ENCODE measurements at places on chromosomes 5 and 9.
A peak's percentile ranks its signal among the peaks of the same experiment; 100 is the strongest.

GRCh38 chr9:78606001-78606379 is 309.1 kb downstream of the PSAT1 start:
- peak overlapping the region; percentile 17 for H3K4me3 ChIP-seq
- peak overlapping the region; percentile 65 for H3K27ac ChIP-seq
- H3K27me3 ChIP-seq = no peaks in the 10 kb centered on the region
- no peak for DNase-seq
- H3K36me3 ChIP-seq = peaks cover 6% of the 10 kb centered on the region

- no peak for DNase-seq
- H3K4me1 ChIP-seq = peaks cover 31% of the 10 kb centered on the region
- H3K27me3 ChIP-seq = peaks cover 2% of the 10 kb centered on the region
- no peak overlapping the region for H3K27ac ChIP-seq
- peak overlapping the region; percentile 63 for H3K4me3 ChIP-seq
Observed at GRCh38 chr9:137593176-137593575, 2.9 kb upstream of the ZMYND19 start.

DNA sequence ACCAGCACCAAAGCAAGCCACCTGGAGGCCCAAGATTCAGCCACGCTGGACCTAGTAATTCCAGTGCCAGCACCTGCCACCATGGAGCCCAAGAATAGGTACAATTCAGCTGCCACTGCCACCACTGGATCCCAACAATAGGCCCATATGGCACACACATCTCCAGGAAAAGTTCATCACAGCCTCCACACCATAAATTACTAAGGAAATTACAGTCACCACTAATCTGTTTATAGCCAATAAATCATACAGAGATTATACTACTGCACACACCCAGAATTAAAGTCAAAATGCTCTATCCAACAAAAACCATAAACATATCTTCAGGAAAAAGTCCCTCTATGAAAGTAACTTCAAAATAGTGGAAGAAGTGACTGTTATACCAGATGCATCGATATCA is 242.8 kb downstream of the SPATA31D1 start:
- no peaks in the 10 kb centered on the region for H3K27me3 ChIP-seq
- no peak for DNase-seq
- peaks cover 12% of the 10 kb centered on the region for H3K36me3 ChIP-seq
- no peaks in the 10 kb centered on the region for H3K4me1 ChIP-seq
- no peak overlapping the region for H3K27ac ChIP-seq
- H3K4me3 ChIP-seq = no peak overlapping the region

DNA sequence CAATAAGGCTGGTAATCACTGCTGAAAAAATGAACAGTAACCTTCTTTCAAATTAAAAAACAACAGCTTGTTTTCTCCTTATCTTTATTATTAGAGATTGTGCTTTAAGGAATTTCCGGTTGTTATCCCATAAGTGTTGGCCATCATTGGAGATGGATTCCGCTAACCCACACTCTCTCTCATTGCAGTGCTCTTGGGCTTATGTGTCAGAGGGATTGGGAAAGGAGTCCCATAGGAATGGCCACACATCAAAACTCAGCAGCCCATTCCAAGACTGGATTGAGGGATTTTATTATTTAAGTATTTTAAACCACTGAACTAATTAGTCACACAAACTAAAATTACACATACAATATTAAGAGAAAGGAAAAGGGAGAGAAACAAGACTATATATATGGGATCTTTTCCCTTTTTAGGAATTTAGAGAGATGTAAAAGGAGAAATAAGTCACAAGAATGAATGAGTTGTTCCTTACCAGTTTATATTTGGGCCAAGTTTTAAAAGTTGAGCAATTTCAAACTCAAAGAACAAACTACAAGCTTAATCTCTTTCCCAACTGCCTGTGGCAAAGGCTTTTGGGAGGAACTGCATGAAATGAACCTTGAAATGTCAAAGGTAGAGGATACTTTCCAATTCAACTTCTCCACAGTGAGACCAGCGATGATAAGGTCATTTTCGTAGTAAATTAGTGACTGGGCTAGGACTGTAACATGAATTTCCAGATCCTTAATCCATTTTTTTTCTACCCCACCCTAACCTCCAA is 2.4 kb downstream of the SPINK6 start:
- DNase-seq = no peak
- H3K27me3 ChIP-seq = no peaks in the 10 kb centered on the region
- no peak overlapping the region for H3K4me3 ChIP-seq
- no peaks in the 10 kb centered on the region for H3K4me1 ChIP-seq

DNA sequence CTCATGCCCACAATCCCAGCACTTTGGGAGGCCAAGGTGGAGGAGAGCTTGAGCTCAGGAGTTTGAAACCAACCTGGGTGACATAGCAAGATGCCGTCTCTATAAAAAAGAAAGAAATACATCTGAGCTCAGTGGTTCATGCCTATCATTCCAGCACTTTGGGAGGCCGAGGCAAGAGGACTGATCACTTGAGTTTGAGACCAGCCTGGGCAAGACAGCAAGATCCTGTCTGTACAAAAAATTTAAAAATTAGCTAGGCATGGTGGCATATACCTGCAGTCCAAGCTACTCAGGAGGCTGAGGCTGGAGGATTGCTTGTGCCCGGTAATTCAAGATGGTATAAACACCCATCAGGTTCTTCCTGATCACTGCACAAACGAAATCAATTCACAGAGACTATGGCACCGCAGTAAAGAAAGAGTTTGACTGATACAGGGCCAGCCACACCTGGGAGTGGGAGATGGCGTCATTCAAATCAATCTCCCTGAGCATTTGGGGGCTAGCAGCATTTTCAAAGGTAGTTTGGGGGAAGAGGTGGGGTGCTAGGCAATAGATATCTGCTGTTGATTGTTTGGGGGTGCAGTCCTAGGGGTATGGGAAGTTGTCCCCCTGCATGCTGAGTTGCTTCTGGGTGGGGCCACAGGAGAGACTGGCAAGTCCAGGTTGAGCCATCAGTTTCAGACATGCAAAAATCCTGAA is 169.2 kb downstream of the TTC39B start:
- no peak overlapping the region for H3K27ac ChIP-seq
- H3K4me1 ChIP-seq = peaks cover 27% of the 10 kb centered on the region
- H3K4me3 ChIP-seq = no peak overlapping the region
- no peak for DNase-seq
- peaks cover 9% of the 10 kb centered on the region for H3K27me3 ChIP-seq
- H3K36me3 ChIP-seq = no peaks in the 10 kb centered on the region

DNA sequence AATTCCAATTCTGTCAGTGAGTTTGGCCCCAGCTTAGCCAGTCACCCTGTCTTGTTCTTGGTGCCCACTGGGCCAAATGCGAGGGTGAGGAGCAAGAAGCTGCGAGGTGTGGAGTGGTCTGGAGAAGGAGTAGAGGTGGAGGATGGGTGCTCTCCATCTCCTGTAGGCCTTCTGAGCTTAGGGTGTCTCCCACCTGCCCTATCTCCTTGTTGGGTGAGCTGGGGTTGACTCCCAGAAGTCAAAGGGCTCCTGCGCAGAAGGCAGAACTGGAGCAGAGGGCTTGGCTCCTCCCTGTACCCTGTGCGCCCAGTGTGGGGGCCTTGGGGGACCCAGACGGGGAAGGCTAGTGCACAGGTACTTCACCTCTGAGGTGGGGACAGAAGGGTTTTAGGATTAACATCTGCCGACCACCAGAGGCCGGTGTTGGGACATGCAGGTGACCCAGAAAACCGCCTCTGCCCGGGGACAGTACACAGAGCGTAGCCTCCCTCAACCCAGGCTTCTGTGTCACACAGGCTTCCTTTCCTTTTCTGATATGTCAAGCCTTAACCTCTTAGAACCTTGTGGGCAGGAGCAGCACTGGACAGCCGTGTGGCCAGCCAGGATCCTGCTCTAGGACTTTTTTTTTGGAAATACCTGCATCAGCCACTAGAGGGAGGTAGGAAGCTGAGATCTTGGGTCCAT is 16.9 kb downstream of the IL5 start:
- no peak overlapping the region for H3K27ac ChIP-seq
- peaks cover 5% of the 10 kb centered on the region for H3K4me1 ChIP-seq
- peaks cover 47% of the 10 kb centered on the region for H3K27me3 ChIP-seq
- peak; percentile 46 for DNase-seq
- H3K4me3 ChIP-seq = peak overlapping the region; percentile 72

GRCh38 chr9:80127920-80128319 is 556.2 kb downstream of the TLE4 start:
- no peak overlapping the region for H3K27ac ChIP-seq
- peaks cover 10% of the 10 kb centered on the region for H3K4me1 ChIP-seq
- H3K36me3 ChIP-seq = no peaks in the 10 kb centered on the region
- no peak overlapping the region for H3K4me3 ChIP-seq
- H3K27me3 ChIP-seq = peaks cover 3% of the 10 kb centered on the region

DNA sequence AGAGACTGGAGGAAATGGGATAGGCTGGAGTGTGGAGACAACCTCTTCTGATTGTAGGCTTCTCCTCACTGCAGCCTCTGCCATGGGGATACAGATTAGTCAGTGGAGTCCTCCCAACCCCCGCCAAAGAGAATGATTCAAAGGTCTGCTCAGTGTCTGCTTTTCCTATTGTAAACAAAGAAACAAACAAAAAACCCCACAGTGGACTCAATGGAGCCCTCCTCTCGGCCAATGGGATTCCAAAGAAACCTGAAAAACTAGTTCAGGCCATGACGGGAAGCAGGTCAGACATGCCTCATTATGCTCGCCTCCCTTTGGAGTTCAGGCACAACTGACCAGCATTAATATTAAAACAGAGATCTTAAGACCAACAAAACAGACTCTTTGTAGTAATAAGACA is 85.8 kb downstream of the SEC61B start:
- no peak overlapping the region for H3K4me3 ChIP-seq
- H3K4me1 ChIP-seq = no peaks in the 10 kb centered on the region
- H3K27ac ChIP-seq = no peak overlapping the region
- H3K36me3 ChIP-seq = no peaks in the 10 kb centered on the region
- DNase-seq = no peak

DNA sequence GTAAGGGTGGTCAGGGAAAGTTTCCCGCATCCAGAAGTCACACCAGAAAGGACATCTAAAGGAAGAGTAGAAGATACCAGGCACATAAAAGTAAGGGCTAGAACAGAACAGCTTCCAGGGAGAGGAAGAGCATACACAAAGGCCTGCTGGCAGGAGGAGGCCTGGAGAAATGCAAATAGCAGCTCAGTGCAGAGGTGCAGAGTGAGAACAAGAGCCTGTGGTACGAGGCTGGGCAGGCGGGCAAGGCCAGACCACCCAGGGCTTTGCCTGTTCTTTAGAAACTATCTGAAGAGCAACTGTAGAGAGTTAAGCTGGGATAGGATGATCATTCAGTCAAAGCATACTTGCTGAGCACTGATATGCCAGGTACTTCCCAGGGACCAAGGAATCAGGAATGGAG is 115.3 kb downstream of the DROSHA start:
- H3K27me3 ChIP-seq = no peaks in the 10 kb centered on the region
- H3K36me3 ChIP-seq = peaks cover 38% of the 10 kb centered on the region
- no peak for DNase-seq
- H3K4me1 ChIP-seq = no peaks in the 10 kb centered on the region

DNA sequence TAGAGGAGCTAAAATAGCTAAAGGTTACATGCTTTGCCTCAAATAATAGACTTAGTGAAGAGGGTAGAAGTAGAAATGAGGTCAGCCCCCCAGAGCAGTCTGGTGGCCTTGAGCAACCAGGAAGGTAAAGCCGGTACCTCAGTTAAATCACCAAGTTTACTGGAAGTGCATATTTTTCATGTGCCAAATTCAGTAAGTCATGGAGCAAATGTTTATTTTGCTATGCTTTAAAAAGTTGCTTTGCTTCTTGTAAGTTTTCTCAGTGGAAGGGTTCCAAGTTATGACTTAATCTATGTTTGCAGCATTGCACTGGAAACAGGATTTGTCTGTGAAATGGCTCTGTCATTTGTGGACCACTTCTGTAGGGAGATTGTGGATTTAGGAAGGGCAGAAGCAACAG is 256.7 kb downstream of the ARRDC3 start:
- no peak for DNase-seq
- no peaks in the 10 kb centered on the region for H3K36me3 ChIP-seq
- H3K27me3 ChIP-seq = no peaks in the 10 kb centered on the region
- H3K4me1 ChIP-seq = peaks cover 15% of the 10 kb centered on the region

GRCh38 chr5:140093179-140093578 is 20.7 kb upstream of the PURA start:
- no peaks in the 10 kb centered on the region for H3K4me1 ChIP-seq
- H3K36me3 ChIP-seq = no peaks in the 10 kb centered on the region
- no peak for DNase-seq

DNA sequence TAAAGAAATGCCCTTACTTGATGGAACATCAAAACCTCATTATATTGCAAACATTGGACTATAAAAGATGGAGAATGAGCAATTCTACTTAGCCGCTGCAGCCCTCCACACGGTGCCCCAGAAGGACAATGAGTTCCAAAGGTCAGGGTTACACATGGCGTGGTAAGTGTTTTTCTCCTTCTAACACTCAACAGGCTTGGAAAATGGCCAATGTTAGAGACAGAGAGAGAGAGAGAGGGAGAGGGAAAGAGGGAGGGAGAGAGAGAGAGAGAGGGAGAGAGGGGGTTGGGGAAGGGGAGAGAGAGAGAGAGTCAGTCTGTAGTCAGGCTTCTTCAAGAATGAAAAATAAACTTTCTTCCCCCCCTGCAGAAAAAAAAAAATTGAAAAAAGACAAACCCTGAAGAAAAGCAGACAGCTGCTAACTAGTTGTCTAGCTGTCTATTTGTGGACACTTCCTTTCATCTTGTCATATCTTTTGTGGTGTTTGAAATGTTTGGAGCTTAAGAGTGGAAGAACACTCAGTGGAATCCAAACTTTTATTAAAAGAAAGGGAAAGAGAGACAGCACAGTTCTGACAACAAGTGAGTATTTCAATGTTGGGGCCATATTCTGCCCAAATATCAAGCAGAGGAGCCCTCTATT is 324.8 kb downstream of the TMEM38B start:
- no peak overlapping the region for H3K27ac ChIP-seq
- H3K4me1 ChIP-seq = no peaks in the 10 kb centered on the region
- DNase-seq = no peak
- peaks cover 3% of the 10 kb centered on the region for H3K27me3 ChIP-seq
- no peak overlapping the region for H3K4me3 ChIP-seq
- no peaks in the 10 kb centered on the region for H3K36me3 ChIP-seq

GRCh38 chr9:32378496-32378895 is 5.9 kb upstream of the ACO1 start:
- DNase-seq = peak; percentile 21
- H3K4me1 ChIP-seq = peaks cover 15% of the 10 kb centered on the region
- H3K4me3 ChIP-seq = peak overlapping the region; percentile 47
- H3K27me3 ChIP-seq = peaks cover 40% of the 10 kb centered on the region
- H3K27ac ChIP-seq = no peak overlapping the region

DNA sequence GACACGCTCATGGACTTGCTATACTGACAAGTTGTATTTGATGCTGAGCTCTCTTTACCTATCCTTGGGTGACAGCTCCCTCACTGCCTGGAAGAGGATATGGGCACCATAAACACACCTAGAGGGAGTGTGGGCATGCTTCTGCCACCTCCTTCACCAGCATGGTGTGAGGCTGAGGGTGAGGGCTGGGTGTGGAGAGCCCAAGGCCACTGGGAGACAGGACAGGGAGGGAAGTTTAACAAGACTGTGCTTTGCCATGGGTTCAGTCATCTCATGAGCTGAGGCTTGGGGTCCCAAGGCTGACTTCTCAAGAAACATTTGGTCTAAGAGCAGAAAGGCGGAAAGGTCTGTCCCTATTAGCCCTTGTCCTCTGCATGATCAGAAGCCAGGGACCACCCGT is 93.6 kb upstream of the ANKRD55 start:
- H3K27ac ChIP-seq = peak overlapping the region; percentile 72
- DNase-seq = no peak
- H3K36me3 ChIP-seq = no peaks in the 10 kb centered on the region
- H3K27me3 ChIP-seq = peaks cover 2% of the 10 kb centered on the region
- peaks cover 49% of the 10 kb centered on the region for H3K4me1 ChIP-seq

All from nephron progenitor cell (in vitro differentiated cells).